ENCODE measurements at places on chromosomes 2 and 18. TPM values are rescaled to one million over a fixed set of nuclear protein-coding genes. Genes with fewer than 3 reads are reported as not detected.

- H3K27ac ChIP-seq, result no peak overlapping the region
- DNase-seq, result no peak
- peaks cover 36% of the 10 kb centered on the region for H3K36me3 ChIP-seq
- no peaks in the 10 kb centered on the region for H3K27me3 ChIP-seq
These were observed 68.1 kb downstream of the ITGB1BP1 start for GRCh38 chr2:9355270-9355669.

The CKAP2L gene
- total RNA-seq, result 25.2 TPM

The ODC1 gene
- 109 TPM for total RNA-seq

GRCh38 chr2:104658144-104658835 is 195.6 kb upstream of the POU3F3 start:
- H3K4me3 ChIP-seq, result no peak overlapping the region
- no peak overlapping the region for H3K27ac ChIP-seq
- no peaks in the 10 kb centered on the region for H3K27me3 ChIP-seq
- no peaks in the 10 kb centered on the region for H3K4me1 ChIP-seq
- no peak for DNase-seq
- H3K36me3 ChIP-seq, result no peaks in the 10 kb centered on the region

- no peaks in the 10 kb centered on the region for H3K36me3 ChIP-seq
- H3K27ac ChIP-seq, result no peak overlapping the region
- no peaks in the 10 kb centered on the region for H3K27me3 ChIP-seq
- peaks cover 10% of the 10 kb centered on the region for H3K4me1 ChIP-seq
- no peak for DNase-seq
These were observed 149.3 kb upstream of the PGAP1 start for GRCh38 chr2:197075754-197076337.

- H3K27ac ChIP-seq, result no peak overlapping the region
- no peak for DNase-seq
- no peaks in the 10 kb centered on the region for H3K4me1 ChIP-seq
- H3K27me3 ChIP-seq, result no peaks in the 10 kb centered on the region
- no peak overlapping the region for H3K4me3 ChIP-seq
- no peaks in the 10 kb centered on the region for H3K36me3 ChIP-seq
These were observed 60.4 kb downstream of the FIGN start for GRCh38 chr2:163675388-163675787.

GRCh38 chr18:37717098-37717497 is 151.5 kb upstream of the CELF4 start:
- no peaks in the 10 kb centered on the region for H3K4me1 ChIP-seq
- no peaks in the 10 kb centered on the region for H3K27me3 ChIP-seq
- no peak overlapping the region for H3K27ac ChIP-seq
- no peaks in the 10 kb centered on the region for H3K36me3 ChIP-seq
- no peak for DNase-seq

The NRBP1 gene
- 130 TPM for total RNA-seq

DNA sequence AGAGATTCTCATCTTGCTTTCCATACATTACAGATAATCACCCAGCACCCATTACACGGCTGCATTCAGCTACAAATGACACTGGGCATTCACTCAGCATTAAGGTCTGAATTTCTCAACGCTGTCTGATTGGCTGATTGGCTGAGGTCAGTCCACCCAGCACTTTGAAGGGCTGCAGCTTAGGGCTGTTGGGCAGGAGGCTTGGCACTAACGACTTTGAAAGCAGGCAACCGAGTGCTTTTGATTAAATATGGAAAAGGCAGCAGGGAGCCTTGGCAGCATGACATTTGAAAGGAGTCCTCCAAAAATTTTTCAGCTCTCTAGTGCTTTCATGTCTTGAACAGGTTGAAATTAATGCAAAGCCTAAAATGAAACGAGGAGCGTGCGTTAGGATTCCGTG is 253.0 kb downstream of the DCDC2C start:
- H3K27ac ChIP-seq, result no peak overlapping the region
- DNase-seq, result no peak
- no peaks in the 10 kb centered on the region for H3K27me3 ChIP-seq
- H3K36me3 ChIP-seq, result no peaks in the 10 kb centered on the region
- no peaks in the 10 kb centered on the region for H3K4me1 ChIP-seq

The OBSL1 gene
- total RNA-seq, result 8.0 TPM

The SERPINB12 gene
- not detected for total RNA-seq

The AOX1 gene
- 0.23 TPM for total RNA-seq

- H3K27me3 ChIP-seq, result no peaks in the 10 kb centered on the region
- H3K36me3 ChIP-seq, result no peaks in the 10 kb centered on the region
- no peak overlapping the region for H3K4me3 ChIP-seq
- no peak for DNase-seq
These were observed 79.2 kb downstream of the SLC25A12 start for GRCh38 chr2:171814883-171815282.

GRCh38 chr2:196176142-196176738 is 4.9 kb upstream of the STK17B start:
- H3K27me3 ChIP-seq, result peaks cover 17% of the 10 kb centered on the region
- no peak overlapping the region for H3K4me3 ChIP-seq
- DNase-seq, result no peak
- H3K36me3 ChIP-seq, result no peaks in the 10 kb centered on the region
- peaks cover 5% of the 10 kb centered on the region for H3K4me1 ChIP-seq

DNA sequence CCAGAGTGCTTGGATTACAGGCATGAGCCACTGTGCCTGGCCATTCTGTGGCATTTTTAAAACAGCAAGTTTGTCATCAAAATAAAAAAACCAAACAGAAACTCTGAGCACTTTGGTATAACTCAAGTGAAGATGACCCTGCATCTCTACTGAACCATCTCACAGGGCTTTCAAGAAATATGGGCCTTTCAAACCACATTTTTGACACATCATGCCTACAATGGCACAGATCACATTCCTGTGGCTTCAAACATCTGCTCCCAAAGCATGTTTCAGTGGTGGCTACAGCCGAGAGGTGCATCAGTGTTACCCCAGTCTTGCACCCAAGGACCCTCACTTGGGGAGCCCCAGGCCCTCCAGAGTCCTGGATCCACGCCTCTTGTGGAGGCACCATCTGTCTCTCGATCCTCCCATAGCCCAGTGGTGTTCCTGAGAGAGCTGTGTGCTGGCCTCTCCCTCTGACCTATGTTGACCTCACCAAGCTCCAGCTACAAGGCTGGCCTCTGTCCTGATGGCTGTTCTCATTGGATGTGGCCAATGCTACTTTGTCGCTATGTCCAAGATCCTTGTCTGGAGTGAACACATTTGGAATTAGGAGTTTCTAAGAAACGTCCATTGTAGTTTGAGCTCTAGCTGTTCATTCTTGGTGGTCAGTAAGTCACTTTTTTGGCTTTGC is 55.2 kb upstream of the RALBP1 start:
- H3K36me3 ChIP-seq, result no peaks in the 10 kb centered on the region
- DNase-seq, result no peak
- no peak overlapping the region for H3K27ac ChIP-seq
- H3K27me3 ChIP-seq, result no peaks in the 10 kb centered on the region

GRCh38 chr2:206477296-206477695 is 34.0 kb downstream of the ADAM23 start:
- no peaks in the 10 kb centered on the region for H3K27me3 ChIP-seq
- no peak overlapping the region for H3K4me3 ChIP-seq
- no peak for DNase-seq
- H3K36me3 ChIP-seq, result peaks cover 3% of the 10 kb centered on the region
- no peaks in the 10 kb centered on the region for H3K4me1 ChIP-seq

DNA sequence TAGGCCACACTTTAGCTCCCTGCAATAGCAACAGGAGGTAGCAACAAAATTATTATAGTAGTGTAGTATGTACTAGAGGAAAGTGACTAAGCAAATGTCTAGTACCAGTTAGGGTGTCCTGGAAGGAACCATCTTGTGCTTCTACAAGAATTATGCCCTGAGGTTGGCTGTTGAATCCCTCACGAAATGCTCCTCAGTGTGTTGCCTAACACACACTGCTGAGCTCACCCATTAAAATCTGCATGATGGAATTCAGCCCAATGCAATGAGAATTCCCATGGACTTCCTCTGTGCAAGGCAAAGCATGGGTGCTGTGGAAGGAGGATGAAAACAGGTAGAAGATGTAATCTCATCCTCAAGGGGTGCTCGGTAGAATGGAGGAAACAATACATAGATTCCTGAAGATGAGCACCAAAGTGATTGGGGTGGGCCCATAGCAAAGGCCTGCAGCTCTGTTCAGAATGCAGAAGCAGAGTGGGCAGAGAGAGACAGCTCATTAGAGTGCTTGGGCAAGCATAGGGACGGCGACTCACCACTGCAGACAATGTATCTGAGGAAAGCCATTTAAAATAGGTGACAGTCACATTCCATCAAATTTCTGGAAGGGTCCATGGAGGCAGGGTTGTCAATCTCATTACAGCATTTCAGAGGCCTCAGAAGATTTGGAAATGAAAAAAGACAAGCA is 1.2 kb upstream of the UGT1A7 start:
- H3K27ac ChIP-seq, result no peak overlapping the region
- H3K36me3 ChIP-seq, result no peaks in the 10 kb centered on the region
- no peak for DNase-seq

DNA sequence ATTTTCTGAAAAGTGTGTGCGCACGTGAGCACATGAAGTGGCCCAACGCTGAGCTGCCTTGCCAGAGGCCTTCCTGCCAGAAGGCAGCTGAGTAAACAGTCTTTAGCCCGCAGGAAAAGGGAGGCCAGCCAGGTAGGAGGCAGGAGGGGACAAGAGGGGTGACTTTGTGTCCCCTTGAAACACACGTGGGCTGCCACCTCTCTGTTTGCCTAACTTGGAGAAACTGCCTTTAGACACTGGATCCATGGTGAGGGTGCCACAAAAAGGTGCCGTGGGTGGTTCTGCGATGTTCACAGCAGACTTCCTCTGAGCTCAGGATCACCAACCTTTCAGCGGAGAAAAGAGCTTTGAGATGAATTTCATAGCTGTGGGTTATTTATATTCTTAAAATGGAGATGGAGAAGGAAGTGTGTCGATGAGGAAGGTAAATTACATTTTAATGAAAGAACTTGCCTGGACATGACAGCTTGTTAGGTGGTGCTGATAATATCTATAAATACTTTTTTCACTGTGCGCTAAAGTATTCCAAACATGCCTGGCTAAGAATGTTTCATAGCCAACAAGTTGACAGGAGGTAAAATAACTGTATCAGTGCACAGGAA is 36.6 kb upstream of the ASB1 start:
- H3K27ac ChIP-seq, result no peak overlapping the region
- H3K4me3 ChIP-seq, result no peak overlapping the region
- no peaks in the 10 kb centered on the region for H3K27me3 ChIP-seq
- peak; percentile 60 for DNase-seq
- H3K36me3 ChIP-seq, result no peaks in the 10 kb centered on the region

- H3K36me3 ChIP-seq, result peaks cover 5% of the 10 kb centered on the region
- no peaks in the 10 kb centered on the region for H3K27me3 ChIP-seq
- H3K27ac ChIP-seq, result no peak overlapping the region
- H3K4me3 ChIP-seq, result no peak overlapping the region
These were observed 5.9 kb downstream of the ARID5A start for GRCh38 chr2:96542357-96542977.

Data from endothelial cell of umbilical vein (primary cell).